Breast epithelium (tissue), 4 donors: ENCODE measurements at places on chromosomes 12 and 14. TPM values are rescaled to one million over a fixed set of nuclear protein-coding genes. Genes with fewer than 3 reads are reported as not detected.
A peak's percentile ranks its signal among the peaks of the same experiment; 100 is the strongest.

GRCh38 chr14:55267820-55268219, 3.4 kb upstream of the FBXO34 start:
- no peak overlapping the region for H3K4me3 ChIP-seq
- H3K27ac ChIP-seq, result no peak overlapping the region
- no peak for DNase-seq

- DNase-seq, result no peak
- no peaks in the 10 kb centered on the region for H3K27me3 ChIP-seq
- H3K27ac ChIP-seq, result no peak overlapping the region
- H3K4me1 ChIP-seq, result no peaks in the 10 kb centered on the region
- H3K4me3 ChIP-seq, result no peak overlapping the region
Measured at GRCh38 chr12:129911428-129912049, 7.7 kb upstream of the TMEM132D start.

GRCh38 chr14:89125216-89125615, 291.8 kb downstream of the FOXN3 start:
- H3K4me1 ChIP-seq, result no peaks in the 10 kb centered on the region
- no peak overlapping the region for H3K4me3 ChIP-seq
- no peak overlapping the region for H3K27ac ChIP-seq
- no peaks in the 10 kb centered on the region for H3K36me3 ChIP-seq
- no peak for DNase-seq

- H3K4me3 ChIP-seq, result peak overlapping the region; percentile 31
- H3K27me3 ChIP-seq, result no peaks in the 10 kb centered on the region
- no peak for DNase-seq
- H3K36me3 ChIP-seq, result no peaks in the 10 kb centered on the region
- peak overlapping the region; percentile 93 for H3K27ac ChIP-seq
Measured at GRCh38 chr12:92505254-92506231, 197.2 kb upstream of the PLEKHG7 start.

The TEX52 gene
- not detected for total RNA-seq
